ENCODE measurements at places on chromosomes 1 and 21.

DNA sequence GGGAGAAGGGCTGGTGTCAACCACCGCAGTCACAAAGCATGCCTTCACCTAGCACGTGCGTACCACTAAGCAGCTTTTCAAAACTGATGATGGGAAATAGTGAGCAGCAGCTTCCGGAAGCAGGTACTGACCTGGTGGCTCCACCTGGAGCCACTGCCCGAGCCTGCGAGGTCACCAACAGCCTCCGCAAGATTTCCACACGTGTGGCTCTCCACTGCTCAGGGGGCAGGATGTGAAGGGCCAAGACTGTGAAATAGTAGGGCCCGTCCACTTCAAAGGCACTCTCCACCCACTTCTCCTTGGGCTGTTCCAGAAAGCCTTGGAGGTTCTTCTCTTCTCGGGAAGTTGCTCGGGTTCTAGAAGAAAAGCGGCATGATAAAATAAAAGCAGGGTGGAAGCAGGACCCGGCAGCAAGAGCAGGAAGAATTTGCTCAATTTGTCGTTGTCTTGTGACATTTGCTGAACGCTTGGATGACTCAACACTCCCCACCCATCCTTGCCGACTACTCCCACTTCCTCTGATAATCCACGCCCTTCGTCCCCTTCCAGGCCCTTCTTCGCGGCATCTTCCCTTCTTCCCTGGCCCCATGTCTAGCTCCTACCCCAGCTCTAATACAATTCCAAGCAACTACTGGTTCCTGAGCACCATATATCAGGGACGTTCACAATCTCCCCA lies 124.9 kb upstream of the IFFO2 start:
- no peak for DNase-seq

GRCh38 chr1:228453022-228453560 lies 34.1 kb upstream of the RNF187 start:
- no peak for DNase-seq

DNA sequence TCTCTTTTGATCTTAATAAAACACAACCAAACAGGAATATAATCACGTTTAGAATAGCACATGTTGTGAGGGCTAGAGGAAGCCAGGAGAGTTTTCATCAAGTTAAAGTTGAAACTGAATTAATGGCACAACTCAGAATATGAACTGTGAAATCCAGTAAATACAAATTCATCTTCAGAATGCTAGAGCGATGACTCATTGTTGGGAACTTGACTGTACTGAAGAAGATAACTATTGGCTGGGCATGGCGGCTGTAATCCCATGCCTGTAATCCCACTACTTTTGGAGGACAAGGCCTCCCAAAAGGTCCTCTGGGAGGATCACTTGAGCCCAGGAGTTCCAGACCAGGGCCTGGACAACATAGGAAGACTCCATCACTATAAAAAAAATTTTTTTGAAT lies 8.8 kb downstream of the SYF2 start:
- no peak for DNase-seq

- no peak for DNase-seq
These were observed 10.1 kb downstream of the NRIP1 start for GRCh38 chr21:15054606-15055239.

DNA sequence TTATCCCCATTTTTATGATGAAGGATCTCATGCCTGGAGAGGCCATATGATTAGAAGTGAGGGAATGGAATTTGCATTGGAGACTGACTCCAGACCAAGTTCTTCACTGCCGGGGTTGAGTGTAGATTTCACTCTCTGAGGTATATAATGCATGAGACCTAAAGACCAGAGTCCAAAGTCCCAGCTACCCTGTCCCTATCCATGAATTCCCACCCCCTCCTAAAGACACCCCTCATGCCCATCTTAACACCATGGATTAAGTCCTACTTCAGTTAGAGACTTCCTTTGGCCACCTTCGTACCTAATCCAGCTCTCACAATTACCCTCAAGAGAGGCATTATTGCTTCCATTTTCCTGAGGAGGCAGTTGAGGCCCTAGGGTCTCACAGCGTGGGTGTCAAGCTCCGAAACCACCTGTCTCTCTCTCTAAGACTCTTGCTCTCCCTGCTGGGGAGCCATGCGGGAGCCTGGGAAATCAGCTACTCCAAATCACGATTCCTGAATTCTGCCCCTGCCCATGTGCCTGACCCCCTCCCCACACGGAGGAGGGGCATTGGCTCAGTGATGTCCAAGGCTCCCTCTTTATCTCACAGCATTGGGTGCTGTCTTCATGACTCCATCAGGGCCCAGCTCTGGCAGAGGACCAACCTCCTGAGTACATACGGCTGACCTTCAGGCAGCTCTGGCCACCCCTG lies 11.7 kb upstream of the FOXO6 start:
- DNase-seq: no peak

Measured in activated CD4-positive, CD25-positive, alpha-beta regulatory T cell treated with anti-CD3 and anti-CD28 coated beads, Interleukin-2, amount 50 U/mL, for 16 hours (primary cell).